Fibroblast of skin of right biceps (primary cell): ENCODE measurements at places on chromosomes 16 and 17.
A peak's percentile ranks its signal among the peaks of the same experiment; 100 is the strongest.

- no peak for DNase-seq
Measured at GRCh38 chr17:49889500-49889899, 41.6 kb upstream of the TAC4 start.

DNA sequence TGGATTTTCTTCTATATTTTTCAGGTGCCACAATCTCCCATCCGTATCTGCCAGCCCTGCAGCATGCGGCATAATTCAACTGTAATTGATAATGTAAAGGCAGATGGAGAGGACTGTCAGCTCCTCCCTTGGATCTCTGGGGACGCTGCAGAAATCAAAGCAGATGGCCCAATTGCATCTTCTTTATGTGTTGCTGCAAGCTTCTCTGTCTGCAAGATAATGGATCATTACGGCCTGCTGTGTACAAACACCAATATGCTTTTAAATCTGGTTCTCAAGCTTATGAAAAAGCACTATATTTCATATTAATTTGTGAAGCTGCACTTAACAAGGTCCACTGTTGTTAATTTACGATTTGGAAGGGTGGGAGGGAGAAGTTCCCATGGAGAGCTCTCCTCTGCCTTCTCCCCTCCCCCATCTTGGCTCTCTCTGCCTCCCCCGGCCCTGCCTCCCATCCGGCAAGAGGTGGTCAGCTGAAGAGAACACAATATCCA, 607.5 kb downstream of the TOX3 start:
- DNase-seq: no peak

DNA sequence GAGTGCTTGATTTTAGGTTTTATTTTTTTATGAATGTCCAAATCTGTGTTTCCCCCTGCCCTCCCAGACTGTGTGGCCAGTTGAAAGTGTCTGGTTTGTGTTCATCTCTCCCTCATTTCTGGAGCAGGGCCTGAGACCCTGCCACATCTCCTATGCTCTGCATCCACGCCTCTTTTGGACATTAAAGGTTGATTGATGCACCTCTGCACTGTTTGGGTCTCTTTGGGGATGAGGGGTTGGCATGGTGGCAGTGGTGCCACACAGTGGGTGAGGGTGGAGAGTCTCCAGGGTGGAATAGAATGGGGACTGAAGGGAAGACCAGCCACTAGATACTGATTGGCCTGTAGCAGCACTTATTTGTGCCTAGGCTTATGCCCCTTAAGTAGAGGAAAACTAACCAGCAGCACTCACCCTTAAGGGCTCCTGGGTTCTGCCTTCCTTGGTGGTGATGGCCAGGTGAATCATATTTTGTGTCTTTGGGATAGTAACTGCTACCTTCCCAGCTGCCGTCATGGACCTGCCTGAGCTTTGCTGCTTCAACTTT, 7.9 kb downstream of the DYNLL2 start:
- no peak for DNase-seq

GRCh38 chr17:5862395-5862794, 207.8 kb upstream of the WSCD1 start:
- DNase-seq: no peak

DNA sequence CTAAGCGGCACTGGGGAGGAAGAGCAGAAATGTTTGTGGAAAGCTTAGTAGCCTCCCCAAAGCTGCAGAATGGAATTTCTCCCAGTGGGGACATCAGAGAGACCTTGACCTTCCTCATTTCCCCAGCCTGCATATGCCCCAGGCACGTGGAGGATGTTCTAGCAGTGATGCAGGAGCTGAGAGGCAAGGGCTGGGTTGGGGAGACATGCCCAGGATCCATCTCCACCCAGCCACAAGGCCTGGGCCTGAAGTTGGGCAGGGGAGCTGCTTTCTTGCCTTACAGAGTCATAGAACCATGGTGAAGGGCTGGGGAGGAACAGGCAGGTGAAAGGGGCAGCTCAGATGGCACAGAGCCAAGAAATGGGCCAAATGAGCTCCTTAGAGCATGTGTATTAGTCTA, 104.0 kb downstream of the TMEM132E start:
- no peak for DNase-seq

DNA sequence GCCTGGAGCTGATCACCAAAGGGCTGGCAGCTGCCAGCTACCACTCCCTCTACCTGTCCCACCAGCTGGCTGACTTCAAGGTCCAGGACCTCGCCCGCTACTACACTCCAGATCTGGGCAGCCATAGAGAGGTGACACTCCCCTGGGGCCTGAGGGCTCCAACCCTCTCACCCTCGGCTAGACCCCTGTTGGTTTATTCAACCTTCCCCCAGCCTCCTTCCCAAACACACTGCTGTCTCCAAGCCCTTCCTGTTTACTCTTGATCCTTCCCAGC, 18.0 kb downstream of the ALOX12B start:
- DNase-seq: no peak

- peak; percentile 80 for DNase-seq
Measured at GRCh38 chr17:57987581-57988300, at the start of gene VEZF1. Gene VEZF1 (minus strand): TSS chr17:57988254. CDS start chr17:57988111, 143 bp downstream.

DNA sequence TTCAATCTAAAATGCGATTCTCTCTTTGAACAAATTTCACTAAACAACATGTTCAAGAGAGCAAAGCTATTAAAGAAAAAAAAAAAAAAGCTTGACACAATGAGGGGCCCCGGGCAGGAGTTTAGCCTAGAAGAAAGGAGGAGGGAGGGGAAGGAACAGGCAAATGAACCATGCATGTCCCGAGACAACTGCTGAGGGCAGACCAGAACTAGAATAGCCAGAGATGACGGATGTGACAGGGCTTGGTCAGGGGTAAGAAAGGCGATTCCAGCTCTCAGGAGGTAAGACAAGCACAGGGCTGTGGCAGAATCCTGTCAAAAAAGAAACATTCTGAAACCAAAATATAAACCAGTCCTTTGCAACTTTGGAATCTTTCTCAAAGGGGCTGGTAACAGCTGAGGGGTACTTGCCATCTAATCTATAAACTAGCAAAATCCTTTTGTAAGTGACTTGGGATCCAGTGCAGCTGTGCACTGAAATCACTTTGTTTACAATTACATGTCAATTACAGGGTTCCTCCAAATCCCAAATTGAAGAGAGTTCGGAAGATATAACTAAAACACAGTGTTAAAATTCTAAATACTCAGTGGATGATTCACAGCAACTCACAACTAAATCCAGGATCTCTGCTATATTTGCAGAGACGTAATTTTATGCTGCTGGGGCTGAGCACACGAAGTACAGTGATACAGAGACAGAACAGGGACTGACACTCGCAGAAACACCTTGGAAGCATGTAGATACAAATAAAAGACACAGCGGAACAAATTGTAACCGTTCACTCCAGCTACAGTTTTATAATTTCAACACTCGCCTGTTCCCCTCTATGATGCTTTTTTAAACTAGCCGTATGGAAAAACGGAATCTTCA, 567.4 kb upstream of the ZFHX3 start:
- DNase-seq: no peak

DNA sequence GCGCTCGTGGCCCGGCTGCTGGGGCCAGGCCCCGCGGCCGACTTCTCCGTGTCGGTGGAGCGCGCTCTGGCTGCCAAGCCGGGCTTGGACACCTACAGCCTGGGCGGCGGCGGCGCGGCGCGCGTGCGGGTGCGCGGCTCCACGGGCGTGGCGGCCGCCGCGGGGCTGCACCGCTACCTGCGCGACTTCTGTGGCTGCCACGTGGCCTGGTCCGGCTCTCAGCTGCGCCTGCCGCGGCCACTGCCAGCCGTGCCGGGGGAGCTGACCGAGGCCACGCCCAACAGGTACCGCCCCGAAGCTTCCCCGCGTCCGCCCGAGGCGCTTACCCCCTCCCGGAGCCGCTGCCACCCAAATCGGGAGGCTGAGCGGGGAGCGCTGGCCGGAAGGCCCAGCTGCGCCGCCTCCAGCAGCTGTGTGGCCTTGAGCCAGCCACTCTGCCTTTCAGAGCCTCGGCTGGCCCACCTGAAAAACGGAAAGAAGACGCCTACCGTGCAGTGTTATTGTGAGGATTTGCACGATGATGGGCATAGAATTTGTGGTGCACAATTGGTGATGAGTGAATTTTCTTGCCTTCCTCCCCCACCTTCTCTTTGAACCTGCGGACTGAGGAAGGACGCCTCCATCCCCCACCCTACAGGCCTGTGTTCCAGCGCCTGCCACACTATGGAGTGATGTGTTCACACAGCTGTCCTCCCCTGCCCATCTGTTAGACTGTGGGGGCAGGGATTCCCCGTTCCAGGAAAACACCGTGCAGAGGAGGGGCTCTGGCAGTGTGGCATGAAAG, 523 bp downstream of the NAGLU start:
- DNase-seq: peak; percentile 78

DNA sequence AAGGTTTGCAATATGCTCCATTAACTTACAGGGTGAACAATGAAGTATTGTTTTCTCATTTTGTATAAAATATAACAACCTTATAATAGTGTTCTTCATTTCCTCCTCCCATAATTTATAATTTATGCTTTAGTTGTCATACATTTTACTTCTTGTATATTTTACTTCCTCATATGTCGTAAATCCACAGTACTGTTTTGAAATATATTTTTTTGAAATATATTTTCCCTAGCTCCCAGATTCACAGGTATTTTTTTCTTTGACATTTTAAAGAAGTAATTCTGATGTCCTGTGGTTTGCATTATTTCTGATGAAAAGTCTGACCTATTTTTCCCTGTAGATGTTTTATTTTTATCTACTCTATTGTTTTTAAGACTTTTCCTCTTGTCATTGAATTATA, 52.7 kb downstream of the VMP1 start:
- DNase-seq: no peak

- DNase-seq: peak; percentile 27
Measured at GRCh38 chr17:29710891-29711418, 88.2 kb upstream of the CORO6 start.

GRCh38 chr17:74547736-74548135, 1.8 kb upstream of the CD300C start:
- DNase-seq: no peak

DNA sequence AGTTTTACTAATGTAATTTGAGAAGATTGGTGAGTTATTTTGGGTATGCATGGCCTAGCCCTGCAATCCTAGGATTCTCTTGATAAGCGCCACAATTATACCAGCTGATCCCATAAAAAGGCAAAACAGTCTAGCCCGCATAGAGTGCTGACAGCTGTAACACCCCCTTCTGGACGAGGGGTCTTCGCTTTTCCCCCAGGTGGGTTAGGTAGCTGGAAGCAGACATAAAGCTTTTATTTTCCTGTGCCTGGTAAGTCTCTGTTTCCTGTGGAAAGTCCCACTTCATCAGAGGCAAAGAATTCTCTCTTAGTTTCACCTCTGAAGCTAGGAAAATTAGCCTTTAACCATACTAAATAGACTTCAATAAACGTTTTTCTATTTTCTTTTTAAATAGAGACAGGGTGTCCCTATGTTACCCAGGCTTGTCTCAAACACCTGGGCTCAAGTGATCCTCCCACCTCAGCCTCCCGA, 108.3 kb downstream of the YPEL2 start:
- no peak for DNase-seq

GRCh38 chr17:38922538-38923297, 2.7 kb upstream of the LASP1NB start:
- peak; percentile 74 for DNase-seq

DNA sequence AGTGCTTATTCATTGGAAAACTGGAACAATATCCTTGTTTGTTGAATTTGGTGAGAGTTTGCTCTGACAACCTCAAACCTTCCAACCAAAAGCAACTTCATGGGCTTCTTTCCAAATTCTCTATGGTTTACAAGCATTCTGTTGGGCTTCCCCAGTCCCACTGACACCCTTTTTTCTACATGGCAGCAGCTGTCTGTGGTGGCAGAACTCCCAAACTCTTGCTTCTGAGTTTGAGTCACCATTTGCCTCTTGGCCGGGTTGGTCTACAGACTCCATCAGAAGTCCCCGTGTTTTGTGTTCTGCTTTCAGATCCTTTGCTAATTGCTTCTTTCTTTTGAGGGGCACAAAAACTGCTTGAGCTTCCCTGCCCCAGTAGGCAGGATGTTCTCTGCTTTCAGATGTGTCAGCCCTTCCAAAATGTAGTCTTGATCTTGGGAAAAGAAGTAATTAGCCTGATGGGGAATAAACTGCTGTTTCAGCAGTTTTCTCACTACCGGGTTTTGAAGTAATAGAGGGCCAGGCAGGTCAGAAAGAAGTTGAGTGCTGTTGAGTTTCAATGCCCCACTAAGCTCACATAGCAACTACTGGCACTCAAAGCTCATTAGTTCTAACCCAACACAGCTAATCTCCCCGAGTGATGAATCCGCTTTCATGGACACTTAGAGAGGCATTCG, 80.7 kb downstream of the HS3ST3A1 start:
- DNase-seq: peak; percentile 94

GRCh38 chr17:64085650-64086005, 44.3 kb downstream of the ERN1 start:
- no peak for DNase-seq

GRCh38 chr17:7711051-7711755, 6.2 kb downstream of the EFNB3 start:
- no peak for DNase-seq

DNA sequence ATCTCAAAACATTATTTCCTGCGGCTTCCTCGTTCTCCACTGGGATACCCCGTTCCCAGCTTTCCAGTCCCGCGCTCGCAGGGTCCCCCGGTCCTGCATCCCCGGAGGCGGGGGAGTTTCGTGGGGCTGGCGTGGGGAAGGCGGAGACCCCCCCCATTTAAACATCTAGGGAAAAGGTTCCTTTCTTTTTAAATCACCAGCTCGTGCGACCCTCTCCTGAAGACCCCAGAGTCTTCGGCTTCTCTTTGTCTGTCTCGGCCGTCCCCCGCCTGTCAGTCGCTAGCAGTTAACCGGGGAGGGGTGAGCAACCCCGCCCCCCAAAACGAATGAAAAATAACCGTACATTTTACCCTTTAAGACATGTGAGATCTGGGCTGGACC, 473 bp upstream of the IGF2BP1 start:
- DNase-seq: no peak

GRCh38 chr16:68436581-68436980, 11.7 kb downstream of the SMPD3 start:
- no peak for DNase-seq

GRCh38 chr16:11183035-11183812, 72.8 kb downstream of the SOCS1 start:
- DNase-seq: no peak

GRCh38 chr17:8397636-8398035, at the start of gene RNF222:
Gene RNF222 (minus strand): TSS chr17:8397827. CDS start chr17:8393461, 4,366 bp downstream.
- DNase-seq: no peak

DNA sequence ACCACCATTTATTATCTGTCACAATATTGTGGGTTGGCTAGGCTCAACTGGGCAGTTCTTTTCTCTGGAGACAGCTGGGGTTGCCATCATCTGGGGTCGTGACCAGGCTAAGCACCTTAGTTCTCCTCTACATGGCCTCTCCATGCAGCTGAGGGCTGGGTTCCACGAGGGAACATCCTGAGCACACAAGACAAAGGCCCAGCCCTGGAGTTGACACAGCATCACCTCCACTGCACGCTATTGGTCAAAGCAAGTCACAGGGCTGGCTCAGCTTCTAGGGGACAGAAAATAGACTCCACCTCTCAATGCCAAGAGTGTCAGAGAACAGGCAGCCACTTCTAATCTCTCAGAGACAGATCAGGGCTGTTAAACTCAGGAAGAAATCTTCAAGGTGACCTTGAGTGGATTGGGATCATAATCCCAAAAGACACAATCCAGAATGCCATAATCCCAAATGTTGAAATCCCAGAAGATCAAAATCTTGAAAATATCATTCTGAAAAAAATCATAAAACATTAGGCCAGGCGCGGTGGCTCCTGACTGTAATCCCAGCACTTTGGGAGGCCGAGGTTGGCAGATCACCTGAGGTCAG, 13.0 kb upstream of the USP10 start:
- DNase-seq: no peak

GRCh38 chr17:40177275-40177874, at the start of gene RAPGEFL1:
Gene RAPGEFL1 (plus strand): TSS chr17:40177470. CDS start chr17:40177862, 392 bp downstream.
- peak; percentile 70 for DNase-seq
